ENCODE measurements at places on chromosomes 2 and 18. TPM values are rescaled to one million over a fixed set of nuclear protein-coding genes. Genes with fewer than 3 reads are reported as not detected.

Gene SPC25
- total RNA-seq = 16.6 TPM

Gene C2orf78
- not detected for total RNA-seq

Gene DYNAP
- not detected for total RNA-seq

Gene TAF4B
- 1.4 TPM for total RNA-seq

- DNase-seq = no peak
Observed at GRCh38 chr2:166044853-166045483, 82.9 kb downstream of the SCN1A start.

GRCh38 chr2:1942146-1942545 is 197.8 kb upstream of the PXDN start:
- no peak for DNase-seq

- no peak for DNase-seq
Observed at GRCh38 chr2:199684832-199685231, 166.2 kb downstream of the FTCDNL1 start.

DNA sequence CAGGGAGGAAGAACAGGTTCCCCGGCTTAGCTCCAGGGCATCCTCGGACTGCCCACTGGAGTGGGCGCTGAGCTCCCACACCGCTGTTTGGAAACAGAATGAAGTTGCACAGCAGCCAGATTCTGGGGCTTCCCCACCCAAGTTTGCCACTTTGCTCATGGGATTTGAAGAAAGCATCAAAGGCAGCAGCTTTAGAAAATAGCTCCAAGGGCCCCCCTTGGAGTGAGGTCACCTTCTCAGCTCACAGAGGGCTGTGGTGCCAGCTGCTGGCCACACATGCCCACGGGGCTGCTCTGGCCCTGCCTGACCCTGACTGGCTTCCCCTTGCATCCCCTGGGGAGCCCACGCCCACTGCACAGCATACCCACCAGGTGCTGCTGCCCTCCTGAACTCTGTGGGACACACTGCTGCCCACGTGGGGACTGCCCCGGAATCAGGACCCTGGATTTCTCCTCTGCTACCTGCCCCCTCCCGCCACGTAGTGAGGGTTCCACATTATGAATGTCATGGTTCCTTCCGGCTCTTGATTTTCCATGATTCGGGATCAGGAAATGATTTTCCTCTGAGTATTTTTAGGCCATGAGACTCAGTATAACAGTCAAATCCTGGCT is 70.3 kb downstream of the TGOLN2 start:
- no peak for DNase-seq

DNA sequence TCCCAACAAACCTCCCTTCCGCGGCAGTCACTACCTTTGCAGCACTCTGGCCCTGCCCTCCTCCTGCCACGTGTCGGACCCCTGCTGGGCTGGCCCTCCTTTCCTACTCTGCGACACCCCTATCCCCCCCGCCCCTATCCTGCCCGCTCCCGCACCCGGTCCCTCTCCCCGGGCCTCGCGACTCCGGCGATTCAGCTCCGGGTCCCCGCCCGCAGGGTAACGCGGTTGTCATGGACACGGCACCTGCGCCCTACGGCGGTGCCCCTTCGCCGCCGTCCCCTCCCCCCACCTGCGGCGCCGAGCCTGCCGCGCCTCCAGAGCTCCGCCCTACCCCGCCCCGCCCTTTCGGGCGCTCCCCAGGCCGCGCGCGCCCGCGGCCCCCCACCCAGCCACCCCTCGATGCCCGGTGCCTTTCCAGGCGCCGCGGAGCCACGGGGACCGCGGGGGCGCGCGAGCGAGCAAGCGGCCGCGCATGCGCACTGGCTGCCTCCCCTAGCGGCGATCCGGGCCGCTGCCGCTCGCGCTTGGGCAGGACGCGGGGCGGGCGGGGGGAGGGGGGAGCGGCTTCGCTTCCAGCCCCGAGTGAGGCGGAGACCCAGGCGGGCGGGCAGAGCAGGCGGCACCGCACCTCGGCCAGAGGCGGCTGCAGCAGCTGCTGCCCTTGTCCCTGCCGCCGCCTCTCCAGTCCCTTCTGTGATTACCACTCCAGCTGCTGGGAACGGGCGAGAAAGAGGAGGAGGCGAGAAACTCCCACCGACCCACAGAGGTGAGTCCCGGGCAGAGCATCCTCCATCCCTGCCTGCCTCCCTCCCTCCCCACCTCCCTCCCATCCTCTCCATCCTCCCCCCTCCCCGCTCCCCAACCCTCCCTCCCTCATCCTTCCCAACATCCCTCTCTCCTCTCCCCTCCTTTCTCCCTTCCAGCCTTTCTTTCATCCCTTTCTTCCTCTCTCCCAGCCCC is at the start of gene CTNNA2:
Gene CTNNA2, plus strand, starts transcription at position 610 of the 960 bp plus-strand sequence.
- no peak for DNase-seq

- no peak for DNase-seq
Observed at GRCh38 chr2:199775267-199775666, 75.7 kb downstream of the FTCDNL1 start.

- no peak for DNase-seq
Observed at GRCh38 chr18:49655266-49656072, 93.6 kb downstream of the LIPG start.

GRCh38 chr18:79923896-79924585 is 27.4 kb downstream of the SLC66A2 start:
- DNase-seq = no peak

DNA sequence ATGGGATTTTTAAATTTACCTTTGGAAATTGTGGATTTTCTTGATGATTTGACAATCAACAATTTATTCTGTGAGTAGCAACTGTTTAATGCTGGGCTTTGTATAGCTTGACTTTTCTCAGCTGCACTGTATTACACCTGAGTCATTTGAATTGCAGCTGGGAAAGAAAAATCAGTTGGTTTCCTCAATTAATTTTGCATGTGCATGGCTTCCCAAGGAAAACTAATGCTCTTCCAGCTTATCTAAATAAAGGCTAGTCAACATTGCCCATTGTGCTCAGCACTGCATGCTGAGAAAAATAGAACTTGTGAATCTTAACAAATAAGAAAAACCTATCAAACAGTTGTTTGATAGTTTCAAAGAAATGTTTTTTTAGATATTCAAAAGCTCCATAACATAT is 268.3 kb upstream of the CDH20 start:
- no peak for DNase-seq

- DNase-seq = no peak
Observed at GRCh38 chr2:27772804-27773203, 1.3 kb downstream of the MRPL33 start.

Data from HFFc6 (cell line).